IMR-90 (cell line): ENCODE measurements at places on chromosomes 4 and X.
A peak's percentile ranks its signal among the peaks of the same experiment; 100 is the strongest.

DNA sequence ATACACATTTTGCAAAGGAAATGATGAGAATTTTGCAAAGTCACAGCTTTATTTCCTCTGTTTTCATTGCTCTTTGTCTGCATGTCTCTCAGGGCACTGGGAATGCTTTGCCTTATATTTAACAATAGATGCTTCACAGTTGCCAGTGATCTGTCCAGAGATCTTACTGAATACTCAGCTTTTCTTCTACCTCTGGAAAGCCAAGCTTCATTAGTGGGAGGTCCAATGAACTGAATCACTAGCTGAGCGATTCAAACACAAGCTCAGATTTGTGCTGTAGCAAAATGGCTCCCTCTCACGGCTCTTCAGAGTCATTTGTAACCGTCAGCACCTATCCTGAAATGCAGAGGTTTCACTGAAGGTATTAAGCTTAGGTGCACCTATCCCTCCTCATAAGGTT is 138.9 kb downstream of the DCLK2 start:
- DNase-seq, result peak; percentile 87

GRCh38 chr4:177282284-177282835 is 27.3 kb upstream of the NEIL3 start:
- no peak for DNase-seq

DNA sequence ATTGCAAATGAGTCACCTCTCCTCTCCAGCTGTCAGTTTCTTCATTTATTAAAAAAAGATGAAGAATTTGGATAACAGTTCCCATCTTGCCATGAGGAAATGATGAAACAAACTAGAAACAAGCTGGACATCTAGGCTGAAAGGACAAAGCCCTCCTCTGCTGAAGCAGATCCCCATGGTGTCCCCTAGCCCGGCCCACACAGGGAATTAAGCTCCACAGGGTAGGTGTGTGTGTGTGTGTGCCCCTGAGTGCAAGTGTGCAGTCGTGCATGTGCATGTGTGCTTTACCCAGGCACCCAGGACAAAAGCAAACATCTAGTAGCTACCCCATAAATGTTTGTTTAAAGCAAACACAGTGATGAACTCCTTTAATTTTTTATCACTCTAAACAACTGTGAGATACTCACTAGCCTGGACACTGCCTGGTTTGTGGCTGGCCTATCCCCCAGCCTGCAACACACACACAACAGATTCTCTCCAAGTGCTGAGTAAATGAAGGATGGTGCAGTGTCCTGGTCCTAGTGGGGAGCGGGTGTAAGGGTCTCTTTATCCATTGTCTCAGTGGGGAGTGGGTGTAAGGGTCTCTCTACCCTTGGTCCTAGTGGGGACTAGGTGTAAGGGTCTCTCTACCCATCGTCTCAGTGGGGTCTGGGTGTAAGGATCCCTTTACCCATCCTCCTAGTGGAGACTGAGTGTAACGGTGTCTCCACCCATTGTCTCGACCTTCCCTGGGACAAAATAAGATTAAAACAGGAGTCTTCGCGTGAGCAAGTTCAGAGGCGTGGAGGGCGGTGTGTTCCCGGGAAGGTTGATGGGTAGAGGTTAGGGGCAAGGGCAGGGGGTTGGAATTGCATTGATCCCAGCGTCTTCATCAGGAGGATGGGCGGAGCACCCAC is 688 bp upstream of the EVC start:
- DNase-seq, result peak; percentile 18

- no peak for DNase-seq
These were observed 96.7 kb upstream of the PBDC1 start for GRCh38 chrX:76076124-76076523.
